ENCODE measurements at places on chromosomes 5 and 9.

DNA sequence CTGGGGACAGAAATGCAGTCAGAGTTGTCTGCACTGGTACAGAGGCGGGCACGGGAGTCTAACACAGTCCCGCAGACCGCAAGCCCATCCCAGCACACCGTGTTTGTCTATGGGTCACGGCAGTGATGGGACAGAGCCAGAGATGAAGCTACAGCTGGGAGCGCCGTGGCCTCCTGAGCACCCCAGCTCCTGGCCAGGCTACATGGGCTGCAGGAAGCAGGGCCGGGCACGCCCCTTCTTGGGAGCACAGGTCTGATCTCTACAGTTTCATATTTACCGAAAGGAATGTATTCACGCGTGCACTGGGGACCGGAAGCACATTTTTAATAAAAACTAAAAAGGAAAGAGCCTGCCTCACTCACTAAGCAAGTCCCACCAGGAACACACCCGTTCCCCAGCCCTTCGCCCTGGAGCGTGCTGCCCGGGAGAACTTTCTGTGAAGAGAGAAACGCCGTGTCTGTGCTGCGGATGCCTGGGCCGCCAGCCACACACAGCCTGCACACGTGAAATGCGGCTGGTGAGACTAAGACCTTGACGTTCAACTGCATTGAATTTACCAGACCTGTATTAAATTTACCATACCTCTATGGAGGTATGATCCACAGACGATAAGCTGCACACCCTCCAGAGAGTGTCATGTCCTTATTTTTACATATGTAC lies 81.1 kb downstream of the VAV2 start:
- ATAC-seq = no peak

DNA sequence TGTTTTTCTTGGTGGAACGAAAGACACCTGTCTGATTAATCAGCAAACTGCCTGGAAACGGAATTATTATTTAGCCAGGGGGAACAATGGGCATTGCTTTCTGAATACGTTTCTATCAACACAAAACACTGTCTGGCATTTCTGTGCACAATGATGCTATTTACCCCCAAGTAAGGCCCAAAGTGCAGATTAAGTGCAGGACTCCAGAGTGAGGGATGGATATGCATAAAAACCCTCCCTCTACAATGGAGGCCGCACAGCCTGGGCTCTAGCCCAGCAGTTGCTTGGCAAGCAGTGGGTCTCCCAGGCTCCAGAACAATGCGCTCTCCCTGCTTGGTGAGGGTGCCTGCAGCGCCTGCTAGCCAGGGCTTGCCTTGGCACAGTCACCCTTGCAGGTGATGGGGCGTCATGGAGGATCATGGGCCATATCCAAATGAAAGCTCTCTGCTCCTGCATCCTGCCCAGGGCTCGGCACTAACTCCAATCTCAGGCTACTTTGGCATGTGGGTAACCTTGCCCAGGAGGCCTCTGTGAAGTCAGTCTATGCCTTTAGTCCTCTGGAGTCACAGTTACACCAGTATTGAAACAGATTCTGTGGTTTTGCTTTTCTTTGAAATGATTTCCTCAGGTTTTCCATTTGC lies 11.5 kb upstream of the SPATA24 start:
- peak; percentile 66 for ATAC-seq

DNA sequence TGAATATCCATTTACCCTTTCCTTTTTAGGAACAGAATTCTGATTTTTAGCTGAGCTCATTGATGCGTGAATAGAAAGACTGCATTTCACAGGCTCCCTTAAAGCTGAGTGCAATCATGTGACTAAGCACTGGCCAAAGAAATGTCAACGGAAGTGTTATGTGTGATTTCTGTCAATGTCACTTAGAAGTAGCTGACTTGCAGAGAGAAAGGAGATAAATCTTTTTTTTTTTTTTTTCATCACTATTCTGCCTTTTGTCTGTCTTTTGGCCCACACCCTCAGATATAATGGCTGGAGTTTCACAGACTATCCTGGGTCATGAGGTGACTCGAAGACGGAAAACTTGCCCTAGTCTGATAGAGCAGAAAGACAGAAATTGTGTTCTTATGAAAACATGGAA lies 39.3 kb upstream of the SLC27A6 start:
- ATAC-seq = no peak

DNA sequence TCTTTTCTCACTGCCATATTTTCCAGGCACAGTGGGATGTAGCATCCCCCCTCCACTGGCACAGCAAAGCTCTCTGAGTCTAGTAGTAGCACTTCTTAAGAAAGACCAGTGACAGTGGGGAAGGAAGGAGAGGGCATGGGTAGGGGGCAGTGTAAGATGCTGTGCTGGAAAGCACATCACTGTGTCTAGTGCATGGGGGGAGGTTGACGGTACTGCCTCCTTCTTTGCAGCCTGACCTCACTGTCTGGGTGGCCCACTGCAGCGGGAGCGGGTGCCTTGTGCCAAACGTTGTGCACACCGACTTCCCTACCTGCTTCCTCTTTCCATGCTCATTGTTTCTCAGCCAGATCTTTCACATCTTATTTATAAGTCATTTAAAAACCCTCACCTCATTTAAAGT lies 91.8 kb downstream of the PDE8B start:
- no peak for ATAC-seq

- ATAC-seq = no peak
Measured at GRCh38 chr9:129990269-129991010, 52.5 kb downstream of the FNBP1 start.

- no peak for ATAC-seq
Measured at GRCh38 chr9:32820322-32820721, 37.0 kb downstream of the TMEM215 start.

GRCh38 chr9:69115621-69116020 lies 58.5 kb upstream of the TJP2 start:
- ATAC-seq = no peak

GRCh38 chr9:18623221-18624079 lies 149.5 kb downstream of the ADAMTSL1 start:
- ATAC-seq = no peak

GRCh38 chr9:10055886-10056395 lies 556.9 kb downstream of the PTPRD start:
- ATAC-seq = no peak

DNA sequence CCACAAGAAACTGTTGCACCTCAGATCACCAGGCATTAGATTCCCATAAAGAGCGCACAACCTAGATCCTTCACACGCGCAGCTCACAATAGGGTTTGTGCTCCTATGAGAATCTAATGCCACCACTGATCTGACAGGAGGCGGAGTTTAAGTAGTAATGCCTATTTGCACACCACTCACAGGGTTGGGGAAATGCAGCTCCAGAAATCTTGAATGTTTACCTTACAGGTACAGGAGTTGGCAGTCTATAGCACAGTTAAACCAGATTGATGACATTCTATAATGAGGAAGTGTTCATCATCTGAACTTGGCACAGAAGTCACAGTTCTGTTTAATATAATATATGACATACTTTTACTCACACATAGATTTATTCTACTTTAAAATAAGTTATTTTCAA lies 732.2 kb upstream of the ZNF608 start:
- no peak for ATAC-seq

- ATAC-seq = no peak
Measured at GRCh38 chr5:33772380-33772897, 119.4 kb downstream of the ADAMTS12 start.

DNA sequence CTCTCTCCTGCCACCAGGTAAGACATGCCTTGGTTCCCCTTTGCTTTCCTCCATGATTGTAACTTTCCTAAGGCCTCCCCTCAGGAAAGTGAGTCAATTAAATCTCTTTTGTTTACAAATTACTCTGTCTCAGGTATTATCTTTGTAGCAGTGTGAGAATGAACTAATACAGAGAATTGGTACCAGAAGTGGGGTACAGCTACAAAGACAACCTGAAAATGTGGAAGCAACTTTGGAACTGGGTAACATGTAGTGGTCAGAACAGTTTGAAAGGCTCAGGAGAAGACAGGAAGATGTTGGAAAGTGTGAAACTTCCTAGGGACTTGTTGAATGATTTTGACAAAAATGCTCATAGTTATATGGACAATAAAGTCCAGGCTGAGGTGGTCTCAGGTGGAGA lies 97.2 kb downstream of the FAM170A start:
- ATAC-seq = no peak

GRCh38 chr5:88190106-88190834 lies 78.4 kb downstream of the TMEM161B start:
- ATAC-seq = no peak

GRCh38 chr9:128316421-128316820 lies 5.8 kb downstream of the TRUB2 start:
- no peak for ATAC-seq

DNA sequence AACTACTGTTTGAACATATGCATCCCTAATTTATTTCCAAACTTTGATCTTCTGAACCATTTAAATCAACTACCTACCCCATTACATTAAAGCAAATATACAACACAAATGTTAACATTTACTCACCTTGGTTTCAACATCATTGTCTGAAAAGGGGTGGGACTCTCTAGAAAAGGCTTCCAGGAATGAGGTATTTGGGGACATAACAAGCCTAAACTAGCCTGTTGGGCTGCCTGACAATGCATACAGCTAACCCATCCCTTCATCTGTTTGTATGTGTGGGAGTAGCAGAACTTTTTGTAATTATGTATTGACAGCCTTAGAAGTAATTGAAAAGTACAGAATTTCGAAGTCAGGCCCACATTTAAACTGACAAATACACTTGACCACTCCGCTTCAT lies 2225.9 kb upstream of the C9orf72 start:
- no peak for ATAC-seq

DNA sequence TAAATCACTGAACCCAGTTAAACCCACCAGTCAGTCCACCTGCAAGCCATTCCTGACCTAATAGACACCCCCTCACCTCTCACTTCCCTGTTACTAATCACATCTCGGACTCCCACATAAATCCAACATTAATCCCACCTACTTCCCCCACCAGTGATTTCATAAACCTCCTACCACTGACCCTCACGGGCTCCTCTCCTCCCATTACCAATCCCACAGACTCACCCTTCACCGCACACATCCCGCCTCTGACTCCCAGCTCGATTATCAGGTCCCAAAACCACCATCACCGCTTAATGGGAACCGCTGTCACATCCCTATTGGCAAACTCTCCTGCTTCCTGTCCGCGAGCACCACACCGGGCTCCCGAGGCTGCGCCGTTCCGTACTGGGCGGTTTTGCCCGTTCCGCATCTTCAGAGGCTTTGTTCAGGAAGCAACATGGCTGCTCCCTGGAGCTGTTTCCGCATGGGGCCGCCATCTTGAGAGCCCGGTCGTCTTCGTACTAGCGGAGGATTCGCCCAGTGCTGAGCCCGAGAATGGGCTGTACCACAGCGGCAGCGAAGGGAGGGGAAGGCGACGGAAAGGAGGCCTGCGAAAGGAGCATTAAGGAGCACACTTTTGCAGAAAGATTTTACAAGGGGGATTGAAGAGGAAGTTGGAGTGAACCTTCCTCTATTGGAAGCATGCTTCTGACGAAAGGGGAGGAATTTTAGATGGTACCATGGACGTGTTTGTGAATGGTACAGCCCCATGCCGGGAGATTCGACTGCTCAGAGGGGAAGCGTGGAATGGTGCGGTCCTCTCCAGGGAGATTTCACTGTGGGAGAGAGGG lies at the start of gene ZNF300:
Gene ZNF300 (minus strand): TSS at position 502 of the 833 bp plus-strand sequence. CDS start 1,825 bp downstream, outside the sequence.
- peak; percentile 59 for ATAC-seq

GRCh38 chr5:73844165-73844564 lies 218.2 kb downstream of the ARHGEF28 start:
- no peak for ATAC-seq

- no peak for ATAC-seq
Measured at GRCh38 chr9:108786901-108787689, 68.7 kb downstream of the ACTL7B start.

GRCh38 chr9:13787234-13787833 lies 507.8 kb upstream of the MPDZ start:
- ATAC-seq = no peak

DNA sequence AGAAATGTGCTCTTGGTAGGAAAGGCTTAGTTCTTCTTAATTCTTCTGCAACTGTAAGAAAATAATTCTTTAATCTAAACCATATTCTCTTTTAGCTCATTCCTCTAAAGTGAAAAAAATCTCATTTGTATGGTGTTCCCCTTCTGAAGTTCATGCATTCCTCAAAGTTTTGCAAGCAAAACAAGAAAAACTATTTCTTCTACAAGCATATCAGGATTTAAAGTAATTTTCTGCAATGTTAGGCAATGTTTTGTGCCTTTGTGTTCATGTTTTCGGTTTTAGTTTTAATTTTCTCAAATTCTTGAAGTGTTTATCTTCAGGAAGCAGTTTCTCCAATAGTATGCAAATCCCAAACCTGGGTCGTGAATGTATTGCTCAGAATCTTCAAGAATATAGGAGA lies 12.7 kb upstream of the GPR21 start:
- ATAC-seq = no peak

GRCh38 chr9:98698856-98699255 lies 9.9 kb downstream of the GABBR2 start:
- ATAC-seq = no peak

DNA sequence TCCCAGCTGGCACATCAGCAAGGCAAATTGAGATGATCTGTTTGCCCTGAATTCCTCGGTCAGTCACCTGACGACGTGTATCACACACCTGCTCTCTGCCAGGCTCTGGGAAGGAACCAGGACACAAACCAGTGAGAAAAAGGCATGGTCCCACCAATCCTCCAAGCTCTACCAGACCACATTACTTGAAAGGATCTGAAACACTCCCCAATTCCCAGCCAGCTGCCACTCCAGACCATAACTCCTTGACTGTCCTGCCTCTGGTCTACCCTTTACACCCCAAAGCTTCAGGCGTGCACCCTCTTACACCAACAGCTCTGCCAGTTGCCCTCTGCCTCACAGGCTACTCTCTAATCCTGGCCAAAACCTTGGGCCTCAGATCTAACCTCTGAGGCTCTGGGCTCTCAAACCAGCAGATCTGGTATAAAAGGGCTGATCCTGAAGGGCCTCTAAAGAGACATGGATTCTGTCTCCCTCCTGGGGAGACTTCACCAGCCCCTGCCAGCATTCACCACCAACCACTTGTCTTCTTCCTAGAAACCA lies 6.8 kb downstream of the MGAT1 start:
- no peak for ATAC-seq

DNA sequence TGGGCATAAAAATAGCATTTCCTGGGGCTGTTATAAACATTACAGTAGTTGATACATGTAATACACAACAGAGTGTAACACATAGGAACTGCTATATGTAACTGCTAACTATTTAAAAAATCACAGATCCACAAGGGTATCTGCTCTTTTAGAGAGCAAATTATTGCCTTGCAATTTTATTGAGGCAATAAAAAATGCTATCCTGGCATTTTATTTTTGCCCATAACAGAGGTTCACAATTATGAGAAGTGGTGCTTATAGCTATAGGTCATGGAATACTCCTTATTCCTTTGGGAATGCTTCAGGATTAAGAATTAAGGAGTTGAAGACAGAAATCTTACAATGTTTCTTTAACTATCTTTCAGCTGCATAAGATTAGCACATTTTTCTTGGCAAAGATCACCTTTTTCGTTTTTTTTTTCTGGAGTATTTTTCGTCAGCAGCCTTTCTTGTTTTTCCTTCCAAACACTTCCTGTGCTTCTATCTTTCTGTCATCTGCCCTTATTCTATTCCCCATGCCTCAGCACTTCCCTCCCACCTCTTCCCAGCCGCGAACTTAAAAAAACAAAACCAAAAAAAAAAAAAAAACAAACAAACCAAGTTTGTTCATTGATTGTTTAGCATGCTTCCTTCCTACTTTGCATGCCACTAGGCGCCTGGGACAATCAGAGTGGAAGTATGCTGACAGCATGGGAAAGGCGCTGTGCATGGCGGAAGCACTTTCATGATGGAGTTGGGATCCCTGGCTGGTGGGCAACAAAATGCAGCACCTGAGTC lies 264.2 kb downstream of the MAST4 start:
- no peak for ATAC-seq
